Right renal cortex interstitium (tissue), 3 donors: ENCODE measurements at places on chromosomes 2 and 18.

- no peak for DNase-seq
Observed at GRCh38 chr2:205755923-205756322, 73.6 kb downstream of the NRP2 start.

DNA sequence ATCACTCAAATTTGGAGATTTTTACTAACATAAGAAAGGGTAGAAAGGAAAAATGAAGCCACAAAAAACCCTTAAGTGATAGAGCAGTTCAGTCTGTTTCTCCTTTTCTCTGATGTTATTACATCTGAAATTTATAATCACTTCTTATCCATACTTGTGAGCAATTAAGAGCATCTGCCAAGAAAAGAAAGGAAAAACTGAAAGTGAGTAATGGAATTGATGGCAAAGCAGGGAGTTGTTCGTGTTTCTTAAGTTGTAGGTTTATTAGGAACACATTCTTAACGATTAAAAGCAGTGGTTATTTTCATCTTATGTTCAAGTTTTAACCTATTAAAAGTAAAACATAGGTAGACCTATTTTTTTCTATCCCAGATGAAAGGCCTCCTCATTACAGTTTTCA, 277.7 kb downstream of the RND3 start:
- no peak for DNase-seq

DNA sequence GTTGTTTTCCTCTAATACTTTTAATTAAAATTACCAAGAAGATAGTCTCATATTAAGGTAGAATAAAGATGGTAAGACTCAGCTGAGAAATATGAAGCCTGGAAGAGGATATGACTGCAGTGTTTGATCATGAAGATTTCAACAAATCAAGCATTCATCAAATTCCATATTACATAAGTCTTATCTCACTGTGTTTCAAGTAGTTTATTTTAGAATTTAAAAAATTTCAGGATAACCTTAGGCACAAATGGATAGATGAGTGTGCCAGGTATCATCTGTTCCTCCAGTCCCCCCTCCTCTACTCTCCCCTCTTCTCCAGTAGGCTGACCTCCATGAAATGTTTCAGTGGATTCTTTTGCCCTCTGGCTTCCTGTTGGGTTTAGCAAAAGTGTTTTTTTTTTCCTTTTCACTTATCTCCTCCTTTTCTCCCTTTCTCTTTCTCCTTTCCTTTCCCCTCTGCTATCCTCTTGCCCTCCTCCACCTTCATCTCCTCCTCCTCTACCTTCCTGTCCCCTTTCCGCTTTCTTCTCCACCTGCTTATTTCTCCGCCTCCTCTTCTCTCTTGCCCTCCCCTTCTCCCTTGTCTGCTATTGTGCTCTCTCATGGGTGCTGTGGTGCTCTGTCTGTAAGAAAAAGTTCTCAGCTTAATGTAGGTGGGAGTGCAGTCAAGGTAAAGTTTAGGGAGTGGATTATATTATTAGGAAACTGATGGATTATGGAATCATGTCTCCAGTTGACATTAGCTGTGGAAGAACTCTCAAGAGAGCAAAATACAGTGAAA, 72.8 kb downstream of the ABI2 start:
- DNase-seq: no peak

DNA sequence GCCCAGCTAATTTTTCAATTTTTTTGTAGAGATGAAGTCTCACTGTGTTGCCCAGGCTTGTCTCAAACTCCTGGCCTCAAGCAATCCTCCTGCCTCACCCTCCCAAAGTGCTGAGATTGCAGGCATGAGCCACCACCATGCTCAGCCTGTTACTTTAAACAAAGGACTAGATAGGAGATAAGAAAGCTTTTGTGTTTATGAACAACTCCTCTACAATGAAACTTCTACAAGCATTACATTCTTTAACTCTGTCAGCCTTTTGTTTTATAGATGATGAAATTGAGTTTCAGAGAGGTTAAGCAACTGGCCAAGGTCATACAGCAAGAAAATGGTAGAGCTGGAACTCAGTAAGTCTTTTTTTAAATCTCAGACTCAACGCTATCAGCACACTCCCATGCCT, 22.7 kb downstream of the ALPK2 start:
- no peak for DNase-seq

DNA sequence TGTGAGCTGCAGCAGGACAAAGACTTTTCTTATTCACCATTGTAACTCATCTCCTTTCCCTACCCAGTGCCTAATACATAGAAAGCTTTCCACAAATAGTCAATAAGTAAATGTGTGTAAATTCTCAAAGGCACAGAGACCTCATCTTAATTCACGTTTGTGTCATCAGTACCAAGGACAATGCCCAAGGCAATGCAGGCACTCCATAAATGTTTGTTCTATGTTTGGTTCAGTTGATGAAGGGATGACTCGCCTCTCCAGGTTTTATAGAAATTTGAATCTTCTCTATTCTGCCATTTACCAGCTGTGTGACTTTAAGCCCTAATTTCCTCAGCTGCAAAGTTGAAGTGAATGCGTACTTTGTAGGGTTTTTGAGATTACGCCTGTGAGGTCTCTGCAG, 2.1 kb upstream of the MOGAT1 start:
- DNase-seq: no peak

DNA sequence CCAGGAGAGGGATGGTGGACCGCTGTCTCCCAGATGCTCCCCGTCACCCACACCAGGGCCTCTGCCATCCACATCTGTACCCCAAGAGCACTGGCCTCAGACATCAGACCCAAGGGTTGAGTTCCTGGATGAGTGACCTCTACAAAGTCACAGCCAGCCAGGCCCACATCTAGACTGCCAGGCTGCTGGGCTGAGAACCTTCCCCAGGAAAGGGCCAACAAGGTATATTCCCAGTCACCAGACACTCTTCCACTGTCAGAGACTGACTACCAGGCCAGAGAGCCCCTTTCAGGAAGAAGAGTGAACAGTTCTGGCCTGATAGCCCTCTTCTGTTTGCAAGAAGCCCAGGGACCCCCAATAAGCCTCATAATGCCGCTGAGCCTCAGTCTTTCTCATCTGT, 44.3 kb downstream of the C1QL2 start:
- no peak for DNase-seq

GRCh38 chr2:203669820-203670219, 36.6 kb upstream of the CD28 start:
- DNase-seq: no peak
